Thoracic aorta (tissue), 2 donors: ENCODE measurements at places on chromosomes 2 and 18.

DNA sequence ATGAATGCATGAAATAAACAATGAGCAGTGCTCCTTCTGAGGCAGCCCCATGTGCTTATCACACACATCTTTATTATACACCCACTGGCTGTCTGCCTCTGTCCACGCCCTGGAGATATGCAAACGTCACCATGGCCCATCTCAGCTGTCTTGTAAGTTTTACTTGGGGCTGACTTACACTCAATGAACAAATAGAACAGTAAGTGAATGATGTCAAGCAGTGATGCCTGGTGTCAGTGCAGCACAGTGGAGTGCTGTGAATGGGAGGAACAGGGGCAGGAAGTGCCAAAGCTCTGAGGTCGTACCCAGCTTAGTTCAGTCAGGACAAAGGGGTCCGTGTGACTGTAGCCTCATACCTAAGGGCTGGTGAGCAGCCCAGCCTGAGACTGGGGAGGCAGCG is 659.5 kb upstream of the HS6ST1 start:
- no peak for DNase-seq

DNA sequence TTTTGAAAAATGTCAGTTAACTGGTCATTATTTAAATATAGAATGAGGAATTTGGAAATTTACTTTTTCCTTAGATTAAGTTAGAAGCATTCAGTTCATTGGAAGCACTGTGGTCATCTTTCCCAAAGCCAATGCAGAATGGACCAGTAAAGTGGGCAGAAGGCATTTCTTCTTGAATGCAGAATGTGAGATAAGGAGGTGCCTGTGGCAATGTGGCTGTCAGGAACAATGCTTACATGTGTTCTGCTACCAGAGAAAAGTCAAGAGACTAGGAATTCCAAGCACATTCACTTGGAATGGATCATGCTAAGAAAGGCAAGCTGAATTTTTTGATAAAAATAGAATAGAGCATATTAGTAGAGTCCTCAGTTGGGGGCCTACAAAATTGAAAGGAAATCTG is 295.0 kb upstream of the KCNH7 start:
- DNase-seq = no peak

DNA sequence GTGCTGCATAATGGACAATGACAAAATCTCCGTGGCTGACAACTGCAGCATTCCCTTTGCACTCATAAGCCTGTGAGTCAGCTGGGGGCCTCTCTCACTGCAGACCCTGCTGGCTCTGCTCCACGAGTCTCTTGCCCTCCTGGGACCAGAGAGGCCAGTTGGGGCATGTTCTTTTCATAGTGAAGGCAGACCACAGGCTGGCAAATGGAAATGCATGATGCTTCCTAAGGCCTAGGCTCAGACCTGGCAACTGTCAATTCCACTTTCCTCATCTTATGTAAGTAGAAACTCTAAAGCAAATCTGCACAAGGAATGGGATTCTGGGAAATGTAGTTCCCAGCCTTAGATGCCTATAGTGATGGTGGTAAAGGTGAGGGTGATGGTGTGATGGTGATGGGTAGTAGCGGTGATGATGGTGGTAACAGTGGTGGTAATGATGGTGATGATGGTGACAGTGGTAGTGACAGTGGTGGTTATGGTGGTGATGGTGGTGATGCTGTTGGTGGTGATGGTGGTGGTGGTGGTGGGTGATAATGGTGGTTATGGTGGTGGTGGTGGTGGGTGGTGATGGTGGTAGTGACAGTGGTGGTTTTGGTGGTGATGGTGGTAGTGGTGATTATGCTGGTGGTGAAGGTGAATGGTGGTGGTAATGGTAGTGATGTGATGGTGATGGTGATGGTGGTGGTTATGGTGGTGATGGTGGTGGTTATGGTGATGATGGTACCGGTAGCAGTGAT is 185.8 kb upstream of the ARL4C start:
- no peak for DNase-seq

- no peak for DNase-seq
These were observed 35.0 kb downstream of the TMEFF2 start for GRCh38 chr2:192159736-192160135.

GRCh38 chr18:31875301-31875700 is 67.6 kb downstream of the TRAPPC8 start:
- DNase-seq = no peak

DNA sequence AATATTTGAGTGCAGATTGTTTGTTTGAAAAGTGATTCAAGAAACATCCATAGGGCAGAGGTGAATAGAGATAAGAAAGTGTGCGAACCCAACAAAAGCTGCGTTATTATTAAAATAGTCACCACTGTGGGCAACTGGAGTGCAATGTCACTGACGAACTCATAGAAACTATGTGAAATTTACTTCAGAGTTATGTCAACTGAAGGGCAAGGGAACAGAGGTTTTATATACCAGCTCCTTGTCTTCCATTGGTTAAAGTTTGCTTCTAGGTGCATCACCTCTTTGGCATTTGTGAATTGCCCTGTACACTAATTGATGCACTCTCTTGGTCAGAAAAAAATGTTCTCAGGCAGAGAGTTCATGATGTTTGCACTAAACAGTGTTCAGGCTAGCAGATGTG is 110.5 kb upstream of the NYAP2 start:
- DNase-seq = no peak

DNA sequence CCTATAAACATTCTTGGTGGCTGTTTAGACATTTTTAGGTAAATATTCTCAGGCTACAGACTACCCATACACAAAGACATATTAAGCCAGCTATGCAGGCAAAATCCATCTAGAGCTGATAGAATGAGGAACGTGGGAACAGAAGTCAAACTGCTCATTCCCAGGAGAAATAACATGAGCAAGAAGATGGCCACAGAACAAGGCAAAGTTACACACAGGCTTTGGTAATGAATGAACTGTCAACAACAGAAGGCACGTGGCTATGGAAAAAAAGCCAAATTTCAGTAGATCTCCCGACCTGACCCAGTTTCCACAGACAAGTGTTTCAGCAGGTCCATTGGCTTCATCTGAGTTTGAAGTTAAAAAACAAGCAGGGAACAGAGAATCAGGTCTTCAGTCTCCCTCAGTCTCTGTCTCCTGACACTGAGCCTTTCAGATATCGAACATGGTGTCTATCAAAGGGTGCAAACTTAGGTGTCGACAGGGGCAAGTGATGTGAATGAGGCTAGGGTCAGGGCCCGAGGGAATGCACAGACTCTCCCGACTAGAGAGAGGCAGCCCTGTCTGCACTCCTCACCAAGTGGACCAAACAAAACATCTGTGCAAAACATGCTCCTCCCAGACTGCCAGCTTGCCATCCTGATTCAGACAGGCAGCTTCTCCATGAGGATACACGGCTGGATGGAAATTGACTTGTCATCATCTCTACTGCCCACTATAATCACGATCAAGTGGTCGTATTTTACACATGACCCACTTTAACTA is 25.9 kb downstream of the SIGLEC15 start:
- DNase-seq = no peak

- no peak for DNase-seq
These were observed 80.1 kb upstream of the CTDP1 start for GRCh38 chr18:79599441-79599931.

DNA sequence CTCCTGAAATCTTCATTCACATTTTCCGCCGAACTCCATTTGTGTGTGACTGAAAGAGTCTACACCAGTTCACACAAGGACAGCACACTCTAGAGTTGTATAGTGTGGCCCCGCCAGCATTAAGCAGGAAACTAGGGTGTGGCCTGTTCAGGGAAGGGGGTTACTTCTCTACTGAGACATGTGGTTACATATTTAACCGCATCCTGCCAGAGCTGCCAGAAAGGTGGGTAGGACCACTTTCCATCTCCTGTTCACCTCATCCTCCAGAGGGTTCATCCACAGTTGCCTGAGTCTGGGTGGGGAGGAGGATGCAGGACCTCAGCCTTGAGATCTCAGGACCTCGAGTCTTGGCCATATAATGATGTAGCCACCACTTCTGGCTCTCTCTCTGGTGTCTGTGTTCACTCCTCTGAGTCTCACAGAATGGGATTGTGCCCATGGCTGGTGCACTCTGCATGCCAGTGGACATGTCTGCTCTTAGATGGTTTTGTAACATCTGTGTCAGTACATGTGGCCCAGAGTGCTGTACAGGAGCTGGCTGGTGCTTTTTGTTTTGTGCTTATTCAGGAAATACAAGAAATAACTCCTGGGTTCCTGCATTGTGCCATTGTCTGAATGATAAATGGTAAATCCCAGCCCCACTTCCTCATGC is 7.7 kb upstream of the SP140L start:
- DNase-seq = no peak

GRCh38 chr2:72929010-72929409 is 11.7 kb downstream of the EMX1 start:
- DNase-seq = no peak

GRCh38 chr18:76453057-76453561 is 41.9 kb downstream of the ZNF516 start:
- DNase-seq = no peak

DNA sequence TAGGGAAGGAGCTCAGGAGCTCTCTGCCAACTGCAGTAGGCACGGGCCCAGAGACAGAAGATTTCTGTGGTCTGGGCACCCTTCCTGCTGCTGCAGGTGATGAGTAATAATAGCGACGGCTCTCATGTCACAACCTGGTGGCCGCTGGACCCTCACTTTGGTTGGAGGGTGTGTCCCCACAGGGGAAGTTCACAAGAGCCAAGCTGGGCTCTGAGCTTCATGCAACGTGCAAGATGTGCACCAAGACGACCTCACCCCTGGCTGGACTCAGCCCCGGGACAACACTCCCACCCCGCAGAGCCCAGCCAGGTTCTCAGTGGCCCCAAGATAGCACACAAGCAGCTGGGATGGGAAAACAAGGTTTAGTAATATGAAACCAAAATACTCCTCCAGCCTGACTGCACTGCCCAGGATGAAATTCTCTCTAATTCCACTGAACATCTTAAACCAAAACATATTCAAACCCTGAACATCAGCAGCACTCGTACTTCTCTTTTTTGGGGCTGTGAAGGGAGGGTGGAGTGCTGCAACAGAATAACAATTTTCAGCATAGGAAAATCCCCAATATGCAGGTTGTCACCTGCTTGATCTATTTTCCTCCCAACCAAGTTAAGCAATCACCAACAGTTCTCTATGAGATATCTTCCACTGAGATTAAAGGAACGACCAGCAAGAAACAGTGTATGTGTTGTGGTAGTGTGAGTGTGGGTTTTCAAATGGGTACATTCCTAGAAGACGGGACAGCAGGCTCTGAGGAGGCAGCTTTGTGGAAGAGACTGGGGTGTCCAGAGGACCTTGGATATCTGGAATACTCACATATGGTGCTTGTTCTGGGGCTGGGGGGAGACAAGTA is 26.5 kb downstream of the BCL2 start:
- no peak for DNase-seq

DNA sequence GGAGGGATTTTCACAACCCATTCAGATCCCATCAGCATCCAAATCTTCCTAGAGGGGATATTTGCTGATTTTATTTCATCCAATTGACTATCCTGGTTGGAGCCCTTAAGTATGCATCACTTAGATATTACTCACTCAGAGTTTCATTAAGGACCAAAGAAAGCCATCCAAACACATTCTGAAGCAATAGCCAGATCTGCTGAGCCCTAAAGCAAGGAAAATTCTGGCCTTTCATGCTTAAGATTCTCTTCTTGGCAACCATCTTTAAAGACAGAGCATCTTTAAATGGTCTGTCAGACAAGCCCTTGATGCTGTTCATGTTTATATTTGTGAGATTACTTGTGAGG is 40.9 kb upstream of the C1D start:
- no peak for DNase-seq

GRCh38 chr18:41391616-41392595 is 563.1 kb upstream of the PIK3C3 start:
- DNase-seq = no peak

DNA sequence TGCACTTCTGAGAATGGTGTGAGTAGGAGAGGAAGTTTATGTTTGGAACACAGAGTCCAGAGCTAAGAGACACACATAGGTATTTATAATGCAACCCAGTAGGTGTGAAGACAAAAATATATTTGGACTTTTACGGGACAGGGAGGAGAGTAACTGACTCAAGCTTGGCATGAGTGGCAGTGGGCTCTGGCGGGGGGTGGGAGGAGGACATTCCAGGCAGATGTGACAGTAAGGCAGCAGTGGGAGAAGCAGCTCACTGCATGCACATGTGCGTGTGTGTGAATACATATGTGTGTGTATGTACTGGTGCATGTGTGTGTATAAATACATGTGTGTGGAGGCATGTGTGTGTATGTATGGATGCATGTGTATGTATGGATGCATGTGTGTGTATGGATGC is 51.4 kb downstream of the DCDC2C start:
- no peak for DNase-seq

DNA sequence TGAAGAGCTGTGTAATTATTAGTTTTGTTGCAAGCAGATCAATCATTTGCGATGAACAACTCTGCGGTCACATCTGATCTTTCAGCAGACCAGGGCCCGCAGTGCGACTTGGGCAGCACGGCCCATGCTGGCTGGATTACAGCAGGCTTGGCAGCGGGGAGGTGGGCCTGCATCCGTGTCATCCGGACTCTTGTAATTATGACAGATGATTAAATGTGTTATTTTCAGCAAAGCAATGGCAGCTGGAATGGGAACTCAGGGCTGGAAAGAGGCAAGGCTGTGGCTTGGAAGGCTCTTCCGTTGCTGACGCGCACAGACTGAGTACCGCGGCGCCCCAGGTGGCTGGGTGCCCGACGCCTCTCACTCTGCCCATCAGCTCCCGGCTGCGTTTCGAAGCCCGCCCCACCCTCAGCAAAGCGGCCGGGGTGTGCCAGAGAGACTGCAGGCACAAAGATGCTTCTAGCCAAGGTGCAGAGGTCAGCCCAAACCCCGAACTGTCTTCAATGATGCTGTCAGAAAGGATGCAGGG is 397.4 kb upstream of the SALL3 start:
- no peak for DNase-seq

GRCh38 chr18:3261373-3262233 is at the start of gene MYL12B:
TSS of gene MYL12B (plus strand) at chr18:3262133. CDS start at chr18:3272899, 10,766 bp downstream.
- DNase-seq = no peak

- no peak for DNase-seq
These were observed 5.2 kb upstream of the PPP4R1 start for GRCh38 chr18:9619545-9619944.

DNA sequence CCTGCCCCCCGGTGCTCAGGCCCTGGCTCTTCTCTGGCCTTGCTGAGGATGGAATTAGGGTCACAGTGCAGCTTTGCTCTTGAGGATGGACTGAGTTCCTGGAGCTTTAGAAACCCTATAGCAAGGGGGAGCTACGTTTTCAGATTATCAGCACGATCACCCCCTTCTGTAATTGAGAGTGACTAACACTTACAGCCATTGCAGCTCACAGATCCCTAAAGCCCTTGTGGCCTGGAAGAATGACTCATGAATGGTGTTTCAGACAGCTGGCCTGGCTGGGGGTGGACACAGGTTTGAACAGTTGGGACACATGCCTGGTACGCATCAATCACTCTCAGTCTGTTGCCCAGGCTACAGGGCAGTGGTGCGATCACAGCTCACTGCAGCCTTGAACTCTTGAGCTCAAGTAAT is 79.7 kb upstream of the IGFBP5 start:
- DNase-seq = peak; percentile 71

DNA sequence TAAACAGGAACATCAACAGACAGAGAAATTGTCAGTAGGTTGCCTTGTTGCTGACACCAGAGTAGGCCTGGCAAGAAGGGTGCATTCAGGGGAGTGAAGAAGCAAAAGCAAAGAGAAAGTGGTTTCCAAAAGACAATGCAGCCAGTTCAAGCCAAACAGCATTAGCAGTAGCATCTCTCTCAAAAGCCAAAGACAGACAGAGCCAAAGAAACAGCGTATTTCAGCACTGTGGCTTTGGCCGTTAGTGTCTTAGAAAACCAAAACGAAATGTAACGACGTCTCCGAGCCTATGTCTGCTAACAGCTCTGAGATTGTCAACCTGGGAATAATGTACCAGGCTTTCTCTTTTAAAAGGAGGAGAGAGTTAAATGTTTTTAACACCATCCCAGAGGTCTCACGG is 178.6 kb downstream of the NRP2 start:
- no peak for DNase-seq
